ENCODE measurements at places on chromosomes 11 and 22.
A peak's percentile ranks its signal among the peaks of the same experiment; 100 is the strongest.

GRCh38 chr11:34354782-34355181 is 3.0 kb downstream of the ABTB2 start:
- DNase-seq: no peak

DNA sequence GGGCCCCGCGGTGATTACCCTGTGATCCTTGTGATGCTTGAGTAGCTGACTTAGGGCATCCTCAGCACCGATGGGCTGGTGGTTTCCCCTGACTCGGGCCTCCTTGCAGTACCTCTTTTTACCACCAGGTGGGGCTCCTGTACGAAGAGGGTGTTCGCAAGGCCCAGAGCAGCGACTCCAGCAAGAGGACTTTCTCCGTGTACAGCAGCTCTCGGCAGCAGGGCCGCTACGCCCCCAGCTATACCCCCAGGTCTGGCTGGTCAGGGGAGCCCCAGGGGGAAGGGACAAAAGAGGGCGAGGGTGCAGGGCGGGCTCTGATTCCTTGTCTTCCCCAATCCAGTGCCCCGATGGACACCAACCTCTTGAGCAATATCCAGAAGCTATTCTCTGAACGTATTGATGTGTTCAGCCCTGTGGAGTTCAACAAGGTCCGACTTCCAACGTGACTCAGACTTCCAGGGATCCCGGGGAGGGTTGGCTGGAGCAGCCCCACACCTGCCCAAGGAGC is 1.3 kb upstream of the TM7SF2 start:
- peak; percentile 82 for DNase-seq

DNA sequence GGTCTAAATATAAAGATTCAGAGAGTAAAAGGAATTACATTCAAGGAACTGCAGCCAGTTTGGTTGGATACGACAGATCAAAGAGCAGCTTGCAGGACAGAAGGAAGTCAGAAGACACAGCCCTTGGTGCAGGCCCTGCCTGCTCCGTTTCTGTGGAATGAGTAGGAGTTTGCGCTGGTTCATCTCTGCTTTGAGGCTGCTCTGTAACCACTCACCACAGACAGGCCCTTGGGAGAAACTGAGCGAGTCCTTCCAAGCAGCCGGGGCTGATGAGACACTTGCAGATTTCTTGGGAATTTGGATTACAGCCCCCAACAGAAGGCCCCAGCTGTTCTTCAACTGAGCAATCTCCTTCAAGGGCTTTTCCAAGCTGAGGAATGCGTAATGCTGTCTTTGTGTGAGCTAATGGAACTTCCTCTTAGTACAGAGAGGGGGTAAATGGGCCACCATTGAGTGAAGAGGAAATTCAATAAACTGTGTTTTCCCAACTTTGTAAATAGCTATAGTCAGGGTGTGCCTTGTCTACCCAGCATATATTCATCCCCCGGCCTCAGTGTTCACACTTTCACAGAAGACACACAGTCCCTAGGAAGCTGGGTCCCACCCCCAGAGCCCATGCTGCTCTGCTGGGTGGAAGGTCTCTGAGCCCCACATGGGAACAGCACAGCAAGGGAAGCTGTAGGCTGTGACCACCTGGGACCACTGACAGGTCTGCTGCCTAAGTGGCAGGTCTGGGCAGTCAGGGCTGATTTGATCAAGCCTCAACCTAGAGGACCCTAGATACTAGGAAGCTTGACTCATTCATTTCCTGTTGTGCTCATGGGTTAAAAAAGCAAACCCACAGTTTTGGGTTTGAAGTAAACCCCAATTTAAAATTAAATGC is 16.6 kb downstream of the IL10RA start:
- DNase-seq: peak; percentile 62

DNA sequence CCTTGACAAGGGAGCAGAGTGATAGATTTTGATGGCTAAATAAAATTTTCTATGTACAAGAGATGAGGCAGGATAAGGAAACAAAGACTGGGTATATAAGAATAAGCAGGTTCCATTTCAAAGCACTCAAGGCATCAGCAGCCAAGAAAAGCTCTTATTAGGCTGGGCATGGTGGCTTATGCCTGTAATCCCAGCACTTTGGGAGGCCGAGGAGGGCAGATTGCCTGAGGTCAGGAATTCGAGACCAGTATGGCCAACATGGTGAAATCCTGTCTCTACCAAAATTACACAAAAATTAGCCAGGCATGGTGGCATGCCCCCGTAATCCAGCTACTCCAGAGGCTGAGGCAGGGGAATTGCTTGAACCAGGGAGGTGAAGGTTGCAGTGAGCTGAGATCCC is 563.4 kb upstream of the CCDC179 start:
- DNase-seq: no peak

DNA sequence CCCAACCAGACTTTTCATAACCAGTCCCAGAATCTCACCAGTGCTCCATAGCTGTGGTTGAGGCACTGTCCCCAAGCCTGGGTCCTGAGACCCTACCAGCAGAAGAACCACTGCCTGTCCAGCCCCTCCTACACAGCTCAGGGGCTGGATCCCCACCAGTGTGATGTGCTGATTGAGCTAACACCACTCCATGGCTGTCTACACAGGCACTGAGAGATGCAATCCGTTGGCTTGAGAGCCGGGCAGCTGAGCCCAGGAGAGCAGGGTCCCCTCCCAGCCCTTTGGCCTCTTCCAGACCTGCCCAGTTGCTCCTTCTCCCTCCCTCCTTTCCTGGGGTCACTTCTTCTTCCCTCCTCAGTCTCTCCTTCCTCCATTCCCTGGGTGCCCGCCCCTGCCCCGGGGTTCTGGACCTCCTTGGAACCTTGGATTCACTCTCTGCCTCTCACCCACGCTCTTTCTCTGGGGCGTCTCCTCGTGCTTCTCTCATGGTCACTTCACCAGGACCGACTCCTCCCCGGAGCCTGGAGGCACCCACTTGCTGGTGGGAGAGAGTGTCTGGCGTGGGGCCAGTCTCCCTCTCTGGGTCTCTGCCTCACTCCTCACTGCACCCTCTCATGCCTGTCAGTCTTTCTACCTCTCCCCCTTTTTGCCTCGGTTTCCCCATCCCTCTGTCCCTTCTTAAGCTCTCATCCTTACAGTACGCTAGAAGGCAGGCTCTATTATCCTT is 706 bp upstream of the SCYL1 start:
- DNase-seq: no peak

- DNase-seq: no peak
These were observed 20.8 kb upstream of the LMO2 start for GRCh38 chr11:33912405-33913361.

GRCh38 chr11:23995891-23996290 is 501.0 kb upstream of the LUZP2 start:
- no peak for DNase-seq

DNA sequence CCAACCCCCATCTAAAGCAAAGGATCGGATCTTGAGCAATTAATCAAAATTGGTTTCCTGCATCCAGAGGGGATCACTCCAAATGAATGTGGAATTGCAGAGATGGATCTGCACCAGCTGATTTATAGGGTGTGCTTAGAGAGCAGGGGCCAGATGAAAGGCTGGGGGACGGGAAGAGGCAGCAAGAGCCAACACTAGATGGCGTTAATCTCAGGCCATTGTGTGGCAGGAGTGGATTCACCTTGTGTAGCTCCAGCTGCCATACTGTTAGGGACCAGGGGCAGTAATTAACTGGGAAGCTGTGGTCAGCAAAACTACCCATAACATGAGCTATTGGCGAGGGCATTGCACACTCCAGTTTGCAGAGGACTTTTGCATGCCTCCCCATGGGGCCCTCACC is 35.6 kb downstream of the SERPINH1 start:
- peak; percentile 20 for DNase-seq
